ENCODE measurements at places on chromosomes 5 and 9.

DNA sequence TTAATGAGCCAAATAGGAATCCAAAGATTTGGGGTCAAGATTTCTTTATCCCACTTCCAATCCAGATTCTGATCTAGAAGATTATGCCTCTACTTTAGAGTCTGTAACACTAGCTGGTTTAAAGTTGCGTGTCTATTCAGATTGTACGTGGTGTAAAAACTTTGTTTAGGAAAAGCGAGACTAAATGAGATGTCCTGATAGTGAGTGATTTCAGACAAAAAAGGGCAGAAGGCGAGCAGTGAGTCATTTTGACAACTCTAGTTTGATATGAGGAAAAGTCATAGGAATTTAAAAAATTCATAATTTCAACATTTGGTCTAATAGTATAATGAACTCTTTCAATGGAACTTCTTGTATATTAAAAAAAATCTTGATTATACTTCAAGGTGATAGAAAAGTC is 119.6 kb upstream of the KLF9 start:
- DNase-seq, result no peak

- DNase-seq, result no peak
Measured at GRCh38 chr5:685262-686171, 7.6 kb downstream of the TPPP start.

GRCh38 chr9:125649315-125649714 is 57.7 kb downstream of the MAPKAP1 start:
- no peak for DNase-seq

- DNase-seq, result no peak
Measured at GRCh38 chr5:180990086-180990881, 1.6 kb downstream of the BTNL3 start.

GRCh38 chr5:116011046-116011445 is 21.2 kb upstream of the ARL14EPL start:
- no peak for DNase-seq

GRCh38 chr5:113759505-113759904 is 246.0 kb downstream of the YTHDC2 start:
- no peak for DNase-seq

DNA sequence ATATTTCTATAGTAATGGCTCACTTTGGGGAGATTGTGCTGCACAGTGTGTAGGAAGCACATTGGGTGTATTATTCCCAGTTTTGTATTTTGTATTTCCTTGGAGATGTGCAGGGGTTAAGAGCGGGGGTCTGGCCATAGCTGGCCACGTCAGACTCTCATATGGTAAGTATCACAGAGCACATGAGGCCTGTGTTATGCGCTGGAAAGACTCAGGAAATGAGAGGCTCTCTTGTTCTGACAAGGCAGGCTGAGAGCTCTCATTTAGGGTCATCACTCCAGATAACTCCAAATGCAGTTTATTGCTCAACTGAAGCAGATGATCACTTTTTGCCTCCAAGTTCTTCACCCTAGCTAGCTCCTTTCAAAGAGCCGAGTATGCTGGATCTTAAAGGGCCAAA is 205.7 kb downstream of the NTRK2 start:
- no peak for DNase-seq

- DNase-seq, result no peak
Measured at GRCh38 chr5:72572236-72572765, 65.1 kb upstream of the ZNF366 start.

- DNase-seq, result no peak
Measured at GRCh38 chr5:43616535-43616934, 13.6 kb downstream of the NNT start.

DNA sequence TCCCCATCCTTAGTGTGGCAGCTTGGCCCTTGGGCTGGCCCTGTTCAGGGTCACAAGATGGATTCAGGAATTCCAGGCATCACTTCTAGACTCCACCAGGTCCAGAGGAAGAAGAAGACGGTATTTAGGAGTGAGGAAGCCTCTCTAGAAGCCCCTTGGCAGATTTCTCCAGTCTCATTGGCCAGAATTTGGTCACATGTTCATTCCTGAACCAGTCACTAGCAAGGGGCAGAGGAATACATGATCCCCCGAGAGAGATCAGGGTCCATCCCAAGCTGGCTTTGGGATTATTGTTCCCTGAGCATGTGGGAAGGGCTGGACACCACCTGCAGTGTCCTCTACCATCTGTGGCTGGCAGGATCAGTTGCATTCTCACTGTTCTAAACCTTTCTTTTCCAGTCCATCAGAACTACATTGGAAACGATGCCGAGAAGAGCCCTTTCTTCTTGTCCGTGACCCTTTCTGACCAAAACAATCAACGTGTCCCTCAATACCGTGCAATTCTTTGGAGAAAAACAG is 48.5 kb downstream of the GARNL3 start:
- DNase-seq, result no peak

GRCh38 chr9:93908591-93909241 is 46.4 kb downstream of the BARX1 start:
- DNase-seq, result no peak

- no peak for DNase-seq
Measured at GRCh38 chr9:127586537-127586936, 25.5 kb upstream of the STXBP1 start.

DNA sequence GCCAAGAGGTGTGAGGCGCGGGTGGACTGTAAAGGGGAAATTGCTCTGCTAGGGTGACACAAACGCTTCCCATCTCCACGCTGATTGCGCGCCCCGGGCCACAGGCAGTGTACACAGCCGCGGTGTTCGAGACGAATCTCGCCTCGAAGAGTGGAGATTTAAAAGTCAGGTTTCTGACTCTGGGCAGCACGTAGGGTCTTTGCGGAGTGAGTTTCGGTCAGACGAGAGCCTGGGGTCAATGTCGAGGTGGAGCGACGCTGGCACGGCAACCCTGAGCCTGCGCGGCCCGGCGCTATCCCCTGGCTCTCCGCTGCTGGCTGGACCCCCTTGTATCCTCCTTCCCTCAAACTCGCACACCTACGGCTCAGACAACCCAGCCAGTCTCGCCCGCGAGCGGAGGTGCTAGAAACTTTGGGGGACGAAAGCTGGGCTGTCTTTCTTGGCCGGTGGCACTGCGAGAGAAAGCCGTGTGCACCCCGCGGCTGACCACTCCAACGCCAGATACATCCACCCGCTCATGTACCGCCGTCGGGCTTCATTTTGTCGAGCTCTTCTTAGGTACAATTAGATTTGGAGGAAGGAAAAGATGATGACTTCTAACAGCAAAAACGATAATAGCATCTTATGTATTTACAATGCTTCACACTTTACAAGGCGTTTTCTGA is 5.4 kb upstream of the FOXB2 start:
- no peak for DNase-seq

DNA sequence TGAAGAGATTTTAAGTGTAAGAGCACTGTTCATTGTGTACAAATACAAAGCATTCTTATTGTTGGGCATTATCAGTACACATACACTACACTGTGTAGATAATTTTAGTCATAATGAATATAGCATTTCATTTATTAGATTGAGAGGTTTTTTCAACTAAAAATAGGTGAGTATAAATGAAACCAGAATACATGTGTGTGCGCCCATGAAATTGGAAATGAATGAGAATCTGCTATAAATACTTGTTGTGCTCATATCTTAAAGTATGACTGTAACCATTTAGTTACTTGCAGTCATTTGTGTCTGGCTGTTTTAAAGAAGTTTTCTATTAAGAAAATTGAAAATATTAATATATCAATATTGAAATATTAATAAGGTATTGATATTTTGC is 189.0 kb upstream of the MEF2C start:
- no peak for DNase-seq

DNA sequence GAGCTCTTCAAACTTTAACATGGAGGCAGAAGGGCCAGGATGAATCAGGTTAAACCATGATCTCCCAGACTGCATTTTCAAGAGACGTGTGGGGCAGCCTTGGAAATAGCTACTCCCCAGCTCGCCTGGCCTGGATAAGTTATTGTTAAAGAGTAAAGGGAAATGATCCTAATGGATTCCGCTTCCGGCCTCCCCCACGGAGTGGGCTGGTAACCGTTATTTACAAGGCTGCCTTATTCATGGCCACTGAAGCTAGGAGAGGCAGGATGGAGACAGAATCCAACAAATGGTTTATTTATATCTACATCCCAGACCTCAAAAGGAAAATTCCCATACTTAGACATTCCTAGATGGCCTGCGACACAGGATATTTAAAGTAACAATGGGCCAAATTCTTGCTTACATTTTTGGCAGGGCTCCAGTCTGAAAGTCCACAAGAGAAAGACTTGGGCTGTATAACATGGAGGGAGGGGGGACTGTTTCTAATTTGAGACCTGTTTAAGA is 27.9 kb downstream of the SPRY4 start:
- no peak for DNase-seq

DNA sequence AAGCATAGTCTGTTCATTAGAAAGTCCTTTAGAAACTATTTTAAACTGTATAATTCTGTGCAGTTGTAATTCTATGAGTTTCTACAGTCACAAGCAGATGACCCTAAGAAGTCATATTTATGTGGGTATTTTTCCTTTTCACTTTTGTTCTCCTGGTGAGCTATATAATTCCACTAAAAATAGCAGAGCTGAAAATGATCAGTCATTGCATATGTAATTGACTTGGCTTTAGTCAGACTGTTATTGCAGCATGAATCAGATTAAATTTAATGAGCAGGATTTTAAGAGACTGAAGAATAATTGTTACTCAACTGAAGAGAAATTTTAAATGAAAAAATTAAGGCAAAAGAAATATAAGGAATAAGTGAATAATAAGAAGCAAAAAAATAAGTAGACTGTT is 108.5 kb downstream of the MTREX start:
- no peak for DNase-seq

GRCh38 chr5:38922199-38922598 is 76.4 kb downstream of the OSMR start:
- peak; percentile 54 for DNase-seq

- no peak for DNase-seq
Measured at GRCh38 chr9:129392093-129392541, 214.1 kb upstream of the IER5L start.

GRCh38 chr5:158166424-158166823 is 307.5 kb upstream of the CLINT1 start:
- no peak for DNase-seq

- no peak for DNase-seq
Measured at GRCh38 chr9:93329629-93330280, 121.7 kb upstream of the FAM120A start.

GRCh38 chr9:94631599-94631998 is 7.7 kb downstream of the FBP1 start:
- DNase-seq, result no peak

Data from posterior cingulate gyrus (tissue), 11 donors.